CD8-positive, alpha-beta memory T cell (primary cell): ENCODE measurements at places on chromosomes 2 and 18.

- DNase-seq: no peak
These were observed 26.2 kb upstream of the MGAT5 start for GRCh38 chr2:134227666-134228065.

DNA sequence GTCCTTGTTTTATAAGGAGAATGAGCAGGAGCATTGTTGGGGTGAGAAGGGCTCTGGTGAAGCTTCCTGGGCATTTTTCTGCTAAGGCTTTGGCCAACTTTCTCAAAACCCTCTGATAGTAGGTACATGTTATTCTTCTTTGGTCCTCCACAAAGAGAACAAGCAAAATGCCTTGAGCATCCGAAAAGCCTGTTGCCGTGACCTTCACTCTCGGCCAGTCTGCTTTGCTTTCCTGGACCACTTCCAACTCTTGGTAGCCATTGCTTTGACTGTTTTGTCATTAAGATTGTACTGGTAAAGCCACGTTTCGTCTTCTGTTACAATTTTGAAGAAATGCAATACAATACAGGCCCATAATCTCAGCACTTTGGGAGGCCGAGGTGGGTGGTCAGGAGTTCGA is 27.4 kb upstream of the ALLC start:
- DNase-seq: no peak

DNA sequence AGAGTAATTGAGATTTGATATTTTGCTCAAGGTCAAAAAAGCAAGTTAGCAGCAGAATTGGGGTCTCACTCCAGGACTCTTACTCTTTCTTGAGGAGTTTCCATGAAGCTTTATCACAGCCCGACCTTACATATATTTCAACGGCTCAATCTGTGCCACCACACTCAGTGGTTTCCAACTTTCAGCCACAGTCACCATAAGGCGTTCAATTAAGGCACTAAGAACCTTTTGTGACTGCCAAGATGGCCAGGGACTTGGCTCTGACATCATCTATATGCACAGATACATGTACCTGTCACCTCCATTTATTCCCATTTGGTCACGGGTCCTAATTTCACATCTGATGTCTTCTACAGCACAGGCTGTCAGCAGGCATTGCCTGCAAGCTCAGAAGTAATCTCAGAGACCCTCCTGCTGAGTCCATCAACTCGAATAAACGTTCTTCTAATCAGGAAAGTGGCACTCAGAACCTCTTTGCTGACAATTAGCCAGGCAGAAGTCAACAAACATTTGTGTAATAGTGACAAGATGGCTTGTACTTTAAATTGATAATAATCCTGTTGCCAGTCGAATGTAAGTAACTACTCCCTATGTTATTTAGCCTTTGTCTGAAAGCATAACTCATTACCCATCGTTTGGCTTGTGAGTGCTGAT is 16.1 kb downstream of the DYTN start:
- no peak for DNase-seq

DNA sequence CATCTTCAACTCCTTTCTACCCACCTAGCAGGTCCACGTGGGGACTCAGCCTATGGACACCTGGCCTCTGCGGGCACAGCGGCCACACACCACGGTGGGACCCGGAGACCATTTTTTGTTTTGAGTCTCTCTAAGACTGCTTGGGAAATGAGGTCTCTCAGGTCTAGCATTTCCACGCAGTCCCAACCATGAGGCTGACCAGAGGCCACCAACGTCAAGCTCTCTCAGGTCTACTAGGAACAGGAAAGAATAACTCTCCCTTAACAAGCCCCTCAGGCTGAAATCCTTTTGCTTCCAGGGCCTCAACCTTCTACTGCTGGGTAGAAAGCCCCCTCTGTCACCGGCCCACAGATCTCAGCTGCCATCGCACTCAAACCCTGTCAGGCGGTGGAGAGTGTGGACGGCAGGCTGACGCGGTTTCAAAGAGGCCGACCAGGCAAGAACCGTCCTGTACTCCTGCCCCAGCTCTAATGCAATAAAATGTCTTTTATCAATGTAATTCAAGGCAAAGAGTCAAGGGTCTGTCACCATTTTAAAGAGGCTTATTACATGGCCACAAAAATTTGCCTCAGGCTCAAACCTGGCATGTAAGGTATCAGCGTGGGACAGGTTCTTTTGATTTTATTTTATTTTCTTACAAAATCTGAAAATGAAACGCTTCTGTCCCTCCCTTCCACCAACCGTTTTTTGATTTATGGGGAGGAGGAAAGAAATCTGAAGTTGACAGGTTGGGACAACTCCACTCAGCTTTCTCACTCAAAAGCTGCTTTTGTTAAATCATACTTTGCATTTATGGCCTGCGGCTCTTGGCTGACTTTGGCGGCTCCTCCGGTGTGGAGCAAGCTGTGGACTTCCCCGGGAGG is 74.0 kb downstream of the BCL11A start:
- no peak for DNase-seq

GRCh38 chr18:3248062-3248657 is 559 bp downstream of the MYL12A start:
- DNase-seq: no peak

GRCh38 chr18:48391868-48392267 is 17.3 kb downstream of the ZBTB7C start:
- DNase-seq: no peak

GRCh38 chr18:54250846-54251261 is 18.5 kb upstream of the POLI start:
- no peak for DNase-seq

DNA sequence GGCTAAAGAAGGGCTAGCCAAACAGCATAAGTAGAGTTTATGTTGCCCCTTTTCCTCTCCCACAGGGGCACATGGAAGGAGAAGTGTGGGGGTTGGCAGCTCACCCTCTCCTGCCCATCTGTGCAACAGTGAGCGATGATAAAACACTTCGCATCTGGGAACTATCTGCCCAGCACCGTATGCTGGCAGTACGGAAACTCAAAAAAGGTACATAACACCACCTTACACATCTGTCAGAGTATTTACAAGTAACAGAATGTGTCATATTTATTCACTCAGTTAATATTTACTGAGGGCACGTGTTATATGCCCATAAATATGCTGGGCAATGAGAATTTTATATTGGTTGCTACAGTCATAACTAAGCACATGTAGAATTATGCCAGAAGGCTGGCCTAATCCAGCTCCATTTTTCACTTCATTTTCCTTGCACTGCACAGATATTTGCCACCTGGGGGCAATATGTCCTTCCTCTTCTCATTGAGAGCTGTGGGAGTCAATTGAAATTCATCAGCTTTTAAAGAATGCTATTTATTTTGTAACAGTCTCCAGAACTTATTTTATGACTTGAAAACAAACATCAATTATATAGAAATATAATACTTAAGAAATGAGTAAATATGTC is 150.6 kb downstream of the RTN4 start:
- no peak for DNase-seq

DNA sequence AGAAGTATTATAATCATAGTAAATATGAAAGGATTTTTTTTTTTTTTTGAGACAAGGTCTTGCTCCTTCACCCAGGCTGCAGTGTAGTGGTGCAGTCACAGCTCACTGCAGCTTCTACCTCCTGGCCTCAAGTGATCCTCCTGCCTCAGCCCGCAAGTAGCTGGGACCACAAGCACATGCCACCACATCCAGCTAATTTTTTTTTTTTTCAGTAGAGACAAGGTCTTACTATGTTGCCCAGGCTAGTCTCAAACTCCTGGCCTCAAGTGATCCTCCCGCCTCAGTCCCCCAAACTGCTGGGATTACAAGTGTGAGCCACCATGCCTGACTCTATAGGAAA is 301.6 kb upstream of the STON1 start:
- no peak for DNase-seq

DNA sequence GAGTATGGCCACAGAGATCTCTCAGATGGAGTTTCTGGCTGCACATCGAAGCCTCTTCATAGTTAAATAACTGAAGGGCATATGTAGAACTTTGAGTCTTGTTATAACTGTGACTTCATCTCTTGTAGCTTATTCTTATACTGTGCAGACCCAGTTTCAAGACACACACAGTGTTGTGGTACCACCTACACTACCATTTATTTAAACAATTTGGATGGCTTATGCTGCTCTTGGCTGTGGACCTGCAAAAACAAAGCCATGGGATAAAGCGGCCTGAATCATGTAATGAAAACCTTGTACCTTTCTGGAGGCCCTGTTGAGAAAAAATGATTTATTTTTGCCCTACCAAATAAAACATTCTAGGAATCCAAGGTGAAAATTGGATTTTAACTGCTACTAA is 262.8 kb upstream of the RASGRP3 start:
- DNase-seq: no peak

DNA sequence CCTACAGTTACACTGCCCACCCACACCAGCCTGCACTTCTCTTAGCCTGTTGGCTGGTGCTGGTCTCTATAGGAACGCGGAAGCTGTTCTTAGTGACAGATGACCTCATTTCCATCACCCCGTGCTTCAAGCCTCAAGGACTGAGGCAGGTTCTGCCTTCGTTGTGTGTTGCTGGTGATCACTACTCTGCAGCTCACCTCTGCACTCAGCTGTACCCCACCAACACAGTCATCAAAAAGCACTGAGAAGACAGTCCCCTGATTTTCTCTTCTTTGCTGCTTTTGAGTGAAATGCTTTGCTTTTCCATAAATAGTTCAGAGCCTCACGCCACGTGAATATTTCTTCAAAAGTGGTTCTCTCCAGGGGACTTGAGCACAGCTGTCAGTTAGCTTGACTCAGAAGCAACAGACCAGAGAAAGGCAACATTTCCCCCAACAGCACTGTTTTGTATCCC is 225.7 kb upstream of the CCDC150 start:
- DNase-seq: no peak

- no peak for DNase-seq
These were observed 872 bp downstream of the ASB1 start for GRCh38 chr2:238427435-238428162.

- DNase-seq: no peak
These were observed 1.7 kb downstream of the IL1RL1 start for GRCh38 chr2:102313025-102313424.

DNA sequence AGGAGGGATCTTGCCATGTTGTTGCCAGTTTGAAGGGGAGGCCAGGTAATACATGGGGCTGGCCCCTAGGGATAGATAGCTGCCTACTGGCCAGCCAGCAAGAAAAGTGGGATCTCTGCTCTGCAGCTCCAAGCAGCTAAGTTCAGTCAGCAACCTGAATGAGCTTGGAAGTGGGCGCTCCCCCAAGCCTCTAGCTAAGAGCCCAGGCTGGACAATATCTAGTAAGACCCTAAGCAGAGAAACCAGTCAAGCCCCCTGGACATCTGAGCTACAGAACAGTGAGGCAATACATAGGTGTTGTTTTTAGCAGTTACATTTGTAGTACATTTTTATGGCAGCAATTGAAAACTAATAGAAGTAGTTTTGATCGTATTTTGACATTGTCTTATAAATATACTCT is 409.8 kb upstream of the SMIM21 start:
- DNase-seq: no peak

GRCh38 chr2:219919506-219919905 is 292.1 kb downstream of the SLC4A3 start:
- no peak for DNase-seq

DNA sequence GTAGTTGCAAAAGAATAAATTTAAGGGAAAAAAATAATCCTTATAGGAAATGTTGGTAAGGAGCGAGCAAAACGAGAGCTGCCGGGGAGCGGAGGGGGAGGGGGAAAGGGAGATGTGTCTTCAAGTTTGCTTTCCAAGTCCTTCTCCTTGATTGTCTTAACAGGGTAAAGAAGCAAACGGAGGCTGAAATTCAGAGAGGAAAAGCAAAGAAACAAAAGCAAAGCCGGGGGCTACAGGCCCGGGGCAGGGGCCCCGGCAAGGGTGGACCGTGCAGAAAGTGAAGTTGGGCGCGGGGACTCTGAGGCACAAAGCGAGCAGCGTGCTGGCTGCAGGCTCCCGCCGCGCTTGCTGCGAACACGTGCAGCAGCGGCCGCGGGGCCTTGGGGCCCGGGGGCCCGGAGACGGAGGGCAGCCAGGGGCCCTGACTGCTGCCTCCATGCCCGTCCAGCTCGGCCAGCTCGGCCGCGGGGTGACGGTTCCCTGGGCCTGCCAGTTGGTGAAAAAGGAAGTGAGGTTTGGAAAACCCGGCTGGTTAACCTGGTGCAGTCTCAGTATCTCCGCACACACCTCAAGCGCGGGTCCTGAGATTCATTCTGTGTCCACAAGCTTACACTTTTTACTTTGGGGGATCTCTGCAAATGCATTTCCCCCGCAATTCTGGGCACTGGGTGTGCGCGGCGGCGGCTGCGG is 4.1 kb downstream of the BCL11A start:
- no peak for DNase-seq

GRCh38 chr2:88179228-88179679 is 9.1 kb downstream of the THNSL2 start:
- DNase-seq: no peak

- peak; percentile 51 for DNase-seq
These were observed 57.6 kb downstream of the VAPA start for GRCh38 chr18:9971313-9971920.

- DNase-seq: no peak
These were observed 37.4 kb upstream of the GPC1 start for GRCh38 chr2:240397924-240398645.

DNA sequence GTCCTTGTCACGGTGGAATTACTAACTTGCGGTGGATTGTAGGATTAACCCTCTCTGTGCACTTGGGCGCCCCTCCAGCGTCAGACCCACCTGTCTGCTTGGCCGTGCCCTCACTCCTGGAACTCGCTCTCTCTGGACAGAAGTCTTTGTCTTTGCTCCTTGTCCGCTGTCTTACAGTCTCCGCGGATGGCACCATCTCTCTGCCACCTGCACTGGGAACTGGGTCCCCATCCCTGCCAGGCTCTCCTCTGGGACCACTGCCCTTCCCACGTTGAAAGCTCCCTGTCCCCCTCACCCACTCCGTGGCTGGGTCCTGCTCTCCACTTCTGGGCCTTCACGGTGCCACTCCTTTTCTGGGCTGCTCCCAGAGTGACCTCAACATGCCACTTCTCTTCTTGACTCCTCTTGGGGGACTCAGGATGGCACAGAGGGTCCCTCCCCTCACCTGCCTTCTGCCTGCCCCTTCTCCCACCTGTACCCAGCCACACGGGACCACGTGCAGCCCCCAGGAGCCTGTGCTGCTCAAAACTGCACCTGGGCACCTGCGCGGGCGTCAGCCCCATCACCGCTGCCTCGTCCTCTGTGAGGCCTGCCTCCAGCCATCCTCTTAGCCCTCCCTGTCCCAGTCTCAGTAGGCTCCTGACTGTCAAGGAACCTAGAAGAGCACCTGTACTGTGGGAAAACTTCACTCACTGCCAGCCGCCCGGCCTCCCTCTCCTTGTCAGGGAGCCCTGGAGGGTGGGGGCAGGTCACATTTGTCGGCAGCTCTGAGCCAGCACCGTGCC is 11.1 kb downstream of the CNDP2 start:
- DNase-seq: no peak
